Femur (tissue), 1 donor: ENCODE measurements at places on chromosomes 2 and 18.

DNA sequence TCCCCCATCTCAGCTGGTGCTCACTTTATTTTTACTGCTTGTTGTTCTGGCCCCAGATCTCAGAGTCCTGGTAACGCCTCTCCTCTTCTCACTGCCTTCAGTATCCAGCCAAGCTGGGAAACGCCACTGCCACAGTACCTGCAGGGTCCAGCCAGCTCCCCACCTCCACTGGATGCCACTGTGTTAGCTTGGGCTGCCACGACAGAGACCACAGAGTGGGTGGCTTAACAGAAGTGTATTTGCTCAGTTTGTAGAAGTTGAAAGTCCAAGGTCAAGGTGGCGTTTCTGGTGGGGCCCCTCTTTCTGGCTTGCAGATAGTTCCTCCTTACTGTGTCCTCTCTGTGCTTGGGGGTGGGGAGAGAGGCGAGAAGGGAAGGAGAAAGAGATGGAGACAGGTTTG lies 107.1 kb downstream of the AGAP1 start:
- no peak for DNase-seq

GRCh38 chr2:10581021-10581420 lies 108.8 kb downstream of the NOL10 start:
- no peak for DNase-seq

DNA sequence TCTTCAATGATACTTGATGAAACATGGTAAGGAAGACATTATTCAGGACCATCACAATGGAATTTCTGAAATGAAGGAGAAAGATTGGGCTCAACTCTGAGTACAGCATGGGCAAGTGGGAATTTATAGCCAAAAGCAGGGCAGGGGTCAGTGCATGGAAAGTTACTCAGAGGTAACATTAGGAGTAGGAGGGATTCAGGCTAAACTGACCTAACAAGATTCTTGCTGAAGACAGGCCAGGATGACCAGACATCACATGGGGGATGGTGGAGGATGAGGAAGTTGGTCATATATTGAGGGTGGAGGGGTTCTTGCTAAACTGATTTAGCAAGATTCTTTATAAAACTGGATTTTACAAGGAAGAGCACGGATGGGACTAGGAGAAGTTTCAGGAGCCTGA lies 489.8 kb downstream of the ADCYAP1 start:
- DNase-seq, result no peak

DNA sequence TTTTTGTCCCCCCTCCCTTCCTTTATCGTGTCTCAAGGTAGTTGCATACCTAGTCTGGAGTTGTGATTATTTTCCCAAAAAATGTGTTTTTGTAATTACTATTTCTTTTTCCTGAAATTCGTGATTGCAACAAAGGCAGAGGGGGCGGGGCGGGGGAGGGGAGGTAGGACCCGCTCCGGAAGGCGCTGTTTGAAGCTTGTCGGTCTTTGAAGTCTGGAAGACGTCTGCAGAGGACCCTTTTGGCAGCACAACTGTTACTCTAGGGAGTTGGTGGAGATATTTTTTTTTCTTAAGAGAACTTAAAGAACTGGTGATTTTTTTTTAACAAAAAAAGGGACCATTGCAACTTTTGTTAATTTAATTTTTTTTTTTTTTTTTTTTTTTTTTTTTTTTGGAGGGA lies 2.1 kb downstream of the SOX11 start:
- peak; percentile 58 for DNase-seq

- DNase-seq, result peak; percentile 43
These were observed 9.7 kb downstream of the ITGA4 start for GRCh38 chr2:181466661-181467576.
